Thymus (tissue), 14 donors: ENCODE measurements at places on chromosomes 7 and 10.

DNA sequence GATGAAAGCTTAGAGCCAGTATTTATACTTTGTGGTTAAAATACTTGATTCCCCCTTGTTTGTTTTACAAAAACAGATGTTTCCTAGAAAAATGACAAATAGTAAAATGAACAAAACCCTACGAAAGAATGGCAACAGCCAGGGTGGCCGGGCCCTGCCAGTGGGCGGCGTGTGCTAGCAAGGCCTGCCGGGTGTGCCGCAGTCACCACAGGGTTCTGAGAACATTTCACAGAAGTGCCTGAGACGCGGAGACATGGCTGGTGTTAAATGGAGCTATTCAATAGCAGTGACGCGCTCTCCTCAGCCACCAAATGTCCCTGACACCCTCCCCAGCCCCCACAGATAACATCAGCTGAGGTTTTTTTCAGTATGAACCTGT is 14.5 kb downstream of the GPR146 start:
- DNase-seq = no peak

DNA sequence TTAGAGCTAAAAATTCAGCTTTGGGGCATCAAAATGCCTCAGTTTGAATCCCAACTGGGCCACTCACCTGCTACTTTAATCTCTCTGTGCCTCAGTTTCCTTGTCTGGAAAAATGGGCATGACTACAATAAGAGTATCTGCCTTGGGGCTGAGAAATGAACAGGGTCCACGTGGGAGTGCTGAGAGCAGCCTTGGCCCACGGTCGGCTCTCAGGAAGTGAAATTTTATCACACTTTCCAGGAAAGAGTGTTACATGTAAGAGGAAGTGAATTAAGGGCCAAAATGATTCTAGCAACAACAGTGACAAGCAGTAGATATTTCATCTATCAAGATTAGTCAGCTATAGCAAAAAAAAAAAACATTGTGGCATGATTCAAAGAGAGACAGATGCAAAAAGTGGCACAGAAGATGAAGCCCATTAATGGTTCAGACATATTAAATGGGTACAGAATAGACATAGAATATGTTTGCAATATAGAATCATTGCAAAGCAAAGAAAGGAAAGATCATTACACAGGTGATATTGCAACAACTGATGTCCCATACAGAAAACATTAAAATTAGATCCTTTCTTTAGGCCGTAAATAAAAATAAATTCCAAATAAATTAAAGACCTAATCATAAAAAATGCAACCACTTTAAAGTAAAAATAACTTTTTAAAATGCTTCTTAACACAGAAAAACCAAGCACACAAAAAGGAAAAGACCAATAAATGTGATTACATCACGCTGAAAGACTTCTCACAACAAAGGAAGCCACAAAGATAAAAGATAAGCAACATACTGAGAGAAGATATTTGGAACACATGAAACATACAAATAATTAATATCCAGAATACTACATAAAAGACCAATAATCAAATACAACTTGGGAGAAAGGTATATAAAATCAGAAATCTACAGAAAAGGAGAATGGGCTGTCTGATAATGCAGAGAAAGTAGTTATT is 4.3 kb downstream of the TMEM273 start:
- DNase-seq = no peak

DNA sequence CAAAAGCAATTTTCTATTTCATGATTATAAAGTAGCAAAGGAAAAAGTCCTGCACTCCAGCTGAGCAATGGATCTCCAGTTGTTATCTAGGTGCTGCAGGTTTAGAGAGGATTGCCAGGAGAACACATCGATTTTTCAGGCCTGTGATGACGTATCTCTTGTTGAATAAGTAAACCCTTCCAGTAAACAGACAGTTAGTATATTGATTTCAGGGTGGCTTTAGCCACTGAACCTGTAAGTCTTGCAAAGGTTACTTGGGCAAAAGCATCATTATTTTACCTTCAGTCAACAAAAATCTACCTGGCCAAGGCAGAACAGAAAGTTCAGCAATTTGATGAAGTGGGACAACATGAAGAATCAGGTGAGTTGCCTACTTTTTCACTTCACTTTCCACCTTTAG is 12.3 kb downstream of the EGFR start:
- no peak for DNase-seq

DNA sequence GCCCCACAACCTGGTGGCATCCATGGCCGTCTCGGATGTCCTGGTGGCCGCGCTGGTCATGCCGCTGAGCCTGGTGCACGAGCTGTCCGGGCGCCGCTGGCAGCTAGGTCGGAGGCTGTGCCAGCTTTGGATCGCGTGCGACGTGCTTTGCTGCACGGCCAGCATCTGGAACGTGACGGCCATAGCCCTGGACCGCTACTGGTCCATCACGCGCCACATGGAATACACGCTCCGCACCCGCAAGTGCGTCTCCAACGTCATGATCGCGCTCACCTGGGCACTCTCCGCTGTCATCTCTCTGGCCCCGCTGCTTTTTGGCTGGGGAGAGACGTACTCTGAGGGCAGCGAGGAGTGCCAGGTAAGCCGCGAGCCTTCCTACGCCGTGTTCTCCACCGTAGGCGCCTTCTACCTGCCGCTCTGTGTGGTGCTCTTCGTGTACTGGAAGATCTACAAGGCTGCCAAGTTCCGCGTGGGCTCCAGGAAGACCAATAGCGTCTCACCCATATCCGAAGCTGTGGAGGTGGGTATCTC is 1.1 kb downstream of the HTR5A start:
- no peak for DNase-seq

- no peak for DNase-seq
Measured at GRCh38 chr7:1939434-1940401, 269.6 kb downstream of the ELFN1 start.

- no peak for DNase-seq
Measured at GRCh38 chr7:106896231-106896630, 31.1 kb downstream of the PIK3CG start.

- DNase-seq = no peak
Measured at GRCh38 chr7:108335269-108335918, 120.8 kb downstream of the NRCAM start.

GRCh38 chr10:113020838-113021237 is 70.8 kb downstream of the TCF7L2 start:
- no peak for DNase-seq

DNA sequence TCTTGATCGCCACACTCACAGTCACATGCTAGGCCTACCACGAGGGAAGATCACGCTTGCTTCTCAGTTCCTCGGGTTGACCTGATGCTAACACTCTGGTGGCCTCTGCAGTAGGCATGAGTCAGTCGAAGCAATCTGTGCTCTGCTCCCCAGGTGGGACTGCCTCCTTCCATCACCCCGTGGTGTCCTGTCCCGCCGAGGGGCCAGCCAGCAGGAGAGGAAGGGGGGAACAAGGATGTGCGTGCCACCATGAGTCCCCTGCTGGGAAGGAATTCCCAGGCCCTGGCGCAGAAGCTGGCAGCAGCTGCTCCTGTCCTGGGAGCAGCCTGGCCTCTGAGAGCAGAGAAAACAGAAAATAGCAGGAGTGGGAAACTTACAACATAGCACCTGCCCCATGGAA is 695.0 kb upstream of the NRP1 start:
- no peak for DNase-seq

DNA sequence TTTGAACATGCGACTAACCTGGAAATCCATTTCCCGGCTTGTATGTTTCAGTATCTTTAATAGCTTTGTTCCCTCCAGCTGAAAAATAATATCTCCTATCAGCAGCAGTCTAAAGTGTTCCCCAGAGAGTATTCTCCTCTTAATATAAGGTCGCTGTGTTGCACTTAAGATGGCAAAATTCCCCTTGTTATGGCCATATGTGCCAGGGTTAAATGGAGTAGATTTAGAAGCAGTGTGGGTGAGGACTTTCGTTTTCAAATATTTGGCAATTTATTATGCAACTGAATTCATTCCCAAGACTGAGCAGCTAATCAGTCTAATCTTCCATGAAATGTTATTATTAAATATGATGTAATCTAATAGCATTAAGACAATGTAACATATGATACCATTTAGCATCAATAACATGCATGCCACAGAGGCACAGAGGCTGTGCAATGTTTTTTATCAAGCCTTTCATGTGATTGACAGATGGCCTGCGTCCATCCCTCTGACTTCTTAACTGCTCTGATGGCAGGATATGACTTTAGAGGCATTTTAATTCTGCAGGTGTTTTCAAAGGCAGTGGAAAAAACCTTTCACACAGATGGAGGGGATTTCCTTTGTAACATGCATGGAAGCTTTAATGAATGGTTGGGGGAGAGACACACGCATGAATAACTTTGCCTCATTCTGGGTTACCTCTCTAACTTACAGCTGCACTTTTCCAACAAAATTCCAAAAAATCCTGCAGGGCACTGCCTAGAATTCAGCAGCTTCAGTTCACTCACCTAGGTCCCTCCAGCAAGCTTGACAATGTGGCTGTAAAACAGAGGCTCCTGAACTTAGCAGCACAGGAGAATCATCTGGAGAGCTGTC is 55.1 kb upstream of the ZPBP start:
- DNase-seq = peak; percentile 66

DNA sequence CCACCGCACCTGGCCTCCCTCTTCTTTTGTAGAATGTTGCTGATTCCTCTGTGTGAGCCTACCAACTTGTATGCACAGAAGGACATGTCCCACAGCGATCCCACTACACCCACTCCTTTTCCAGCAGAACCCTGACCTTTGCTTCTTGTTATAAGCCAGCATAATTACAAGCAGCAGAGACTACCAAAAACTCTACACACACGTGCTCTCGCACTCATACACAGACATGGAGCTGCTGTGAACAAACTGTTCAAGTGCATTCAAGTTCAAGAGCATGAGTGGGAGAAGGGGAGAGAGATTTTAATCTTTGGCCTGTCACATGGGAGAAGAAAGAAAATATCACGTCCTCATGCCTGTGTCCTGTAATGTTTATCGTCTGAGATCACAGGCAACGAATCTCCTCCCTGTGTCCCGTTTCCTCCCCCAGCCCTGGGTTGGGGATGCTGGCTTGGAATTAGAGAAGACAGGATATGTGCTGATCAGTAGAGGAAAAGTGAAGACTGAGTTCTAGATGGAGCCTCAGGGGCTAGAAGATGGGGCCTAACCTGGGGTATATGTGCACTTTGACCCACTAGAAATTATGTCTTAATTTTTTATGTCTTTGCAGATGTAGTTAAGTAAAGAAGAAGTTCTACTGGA is 79.6 kb downstream of the NHLRC2 start:
- no peak for DNase-seq

DNA sequence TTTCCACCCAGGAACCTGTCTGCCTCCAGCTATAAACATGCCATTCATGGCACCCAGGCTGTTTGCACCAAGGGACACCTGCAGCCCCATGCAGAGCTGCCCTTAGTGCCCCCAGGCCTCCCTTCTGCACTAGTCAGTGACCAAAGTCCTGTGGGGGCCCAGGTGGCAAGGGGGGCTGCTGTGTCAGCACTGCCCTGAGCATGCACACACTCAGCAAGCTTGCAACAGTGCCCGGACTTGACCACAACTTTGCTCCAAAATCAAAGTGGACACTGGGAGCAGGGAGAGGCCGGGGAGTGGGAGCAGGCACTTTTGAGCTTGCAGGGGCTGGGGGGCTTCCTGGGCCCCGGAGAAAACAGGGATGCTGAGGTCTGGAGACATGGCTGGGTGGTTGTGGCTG is 192.9 kb upstream of the MBL2 start:
- DNase-seq = no peak
